Activated CD8-positive, alpha-beta memory T cell treated with anti-CD3 and anti-CD28 coated beads, Interleukin-2, amount 50 U/mL, for 48 hours (primary cell): ENCODE measurements at places on chromosomes 7 and 10.

GRCh38 chr10:52226197-52226847 is 87.8 kb upstream of the DKK1 start:
- DNase-seq = no peak

- DNase-seq = no peak
Measured at GRCh38 chr10:113663142-113663541, 699 bp downstream of the NRAP start.

- DNase-seq = no peak
Measured at GRCh38 chr7:129529643-129530042, 27.3 kb downstream of the SMKR1 start.

GRCh38 chr10:14182781-14183180 is 147.9 kb downstream of the FRMD4A start:
- DNase-seq = no peak

GRCh38 chr10:27804136-27804535 is 58.5 kb upstream of the MKX start:
- DNase-seq = no peak

GRCh38 chr10:49257154-49257553 is 41.8 kb upstream of the C10orf71 start:
- no peak for DNase-seq

GRCh38 chr7:2593036-2593727 is 34.4 kb downstream of the IQCE start:
- no peak for DNase-seq

GRCh38 chr7:150323682-150324372 is 482 bp upstream of the ACTR3C start:
- DNase-seq = no peak

DNA sequence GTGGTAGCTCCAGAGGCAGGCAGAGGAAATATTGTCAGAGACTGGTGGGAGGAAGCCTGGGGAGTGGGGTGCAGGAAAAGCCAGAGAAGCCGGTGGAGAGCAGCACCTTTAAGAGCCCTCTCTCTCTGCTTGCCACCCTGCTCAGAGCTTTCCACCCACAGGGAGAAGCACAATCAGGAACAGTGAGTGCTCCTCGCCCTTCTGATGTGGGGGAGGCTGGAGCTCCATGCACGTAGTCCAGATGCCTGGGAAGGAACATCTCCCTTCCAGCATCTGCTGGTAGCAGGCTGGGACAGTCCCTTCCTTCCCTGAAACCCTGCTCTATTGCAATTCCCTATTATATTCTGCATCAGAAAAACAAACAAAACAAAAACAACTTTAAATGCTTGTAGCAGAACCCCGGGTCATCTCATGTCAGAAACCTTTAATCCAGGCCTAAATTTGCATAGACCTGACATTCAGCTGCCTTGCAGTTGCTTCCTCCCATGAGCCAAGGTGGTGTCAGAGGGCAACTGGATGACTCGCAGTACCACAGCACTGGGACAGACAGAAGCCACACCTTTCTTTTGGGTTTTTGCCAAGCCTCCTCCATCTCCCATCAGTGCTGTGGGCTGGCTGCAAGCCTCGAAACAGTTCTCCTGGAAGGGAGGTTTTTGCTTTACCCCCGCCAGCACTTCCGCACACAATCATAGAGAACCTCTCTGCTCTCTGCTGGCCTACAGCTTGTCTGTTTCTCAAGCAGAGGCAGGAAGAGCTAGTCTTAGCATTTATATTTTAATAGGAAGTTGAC is 13.1 kb downstream of the AVPI1 start:
- DNase-seq = no peak

- no peak for DNase-seq
Measured at GRCh38 chr7:30750683-30751650, 968 bp upstream of the INMT start.

- DNase-seq = no peak
Measured at GRCh38 chr7:101164071-101164840, 1.1 kb downstream of the VGF start.

GRCh38 chr10:28463141-28463540 is 69.8 kb upstream of the WAC start:
- DNase-seq = no peak

DNA sequence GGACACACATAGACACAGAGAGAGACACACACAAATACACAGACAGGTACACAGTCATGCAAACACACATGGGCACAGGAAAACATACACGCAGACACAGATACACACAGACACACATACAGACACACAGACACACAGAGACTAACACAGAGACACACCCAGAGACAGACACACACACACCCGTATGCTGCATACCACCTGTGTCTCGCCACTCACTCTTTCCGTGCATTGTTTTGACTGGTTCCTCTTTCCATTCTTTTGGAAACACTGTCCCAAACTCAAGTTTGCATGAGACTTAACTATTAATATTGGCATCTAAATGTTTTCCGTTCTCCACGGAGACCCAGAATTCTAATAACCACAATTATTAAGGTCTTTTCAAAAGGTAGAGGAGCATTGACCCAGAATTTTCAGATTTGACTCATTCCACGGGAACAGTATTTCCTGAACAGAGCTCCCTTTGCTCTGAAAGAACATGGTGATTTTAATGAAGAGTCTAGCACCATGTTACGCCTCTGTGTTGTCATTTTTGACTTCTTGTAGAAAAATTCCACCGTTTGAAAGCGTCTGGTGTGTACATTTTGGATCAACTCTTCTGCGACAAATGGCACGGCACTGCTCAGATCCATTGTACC is 141.2 kb upstream of the RNF32 start:
- no peak for DNase-seq
